ENCODE measurements at places on chromosomes 16 and 17. TPM values are rescaled to one million over a fixed set of nuclear protein-coding genes. Genes with fewer than 3 reads are reported as not detected.
A peak's percentile ranks its signal among the peaks of the same experiment; 100 is the strongest.

DNA sequence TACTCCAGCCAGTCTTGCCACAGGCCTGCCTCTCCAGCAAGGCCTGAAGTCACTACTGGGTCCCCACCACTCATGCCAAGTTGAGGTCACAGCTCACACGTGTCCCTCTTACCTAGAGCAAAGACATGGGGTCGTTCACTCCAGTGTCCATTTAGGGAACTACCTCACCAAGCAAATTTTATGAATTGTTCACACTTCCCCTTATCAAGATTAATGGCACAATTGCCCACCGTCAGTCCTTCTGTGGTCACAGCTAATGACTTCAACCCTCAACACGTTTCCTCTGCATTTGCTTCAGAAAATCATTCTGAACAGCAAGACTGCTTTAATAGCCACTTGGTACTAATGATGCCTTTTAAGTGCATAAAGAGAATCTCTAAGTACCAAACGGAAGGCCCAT lies 14.6 kb downstream of the IRX6 start:
- DNase-seq: no peak

GRCh38 chr16:85323230-85323960 lies 211.1 kb upstream of the CIBAR2 start:
- no peak for DNase-seq

GRCh38 chr17:59254742-59255141 lies 34.4 kb downstream of the GDPD1 start:
- no peak for DNase-seq

GRCh38 chr16:9348912-9349311 lies 257.5 kb downstream of the HAPSTR1 start:
- no peak for DNase-seq

DNA sequence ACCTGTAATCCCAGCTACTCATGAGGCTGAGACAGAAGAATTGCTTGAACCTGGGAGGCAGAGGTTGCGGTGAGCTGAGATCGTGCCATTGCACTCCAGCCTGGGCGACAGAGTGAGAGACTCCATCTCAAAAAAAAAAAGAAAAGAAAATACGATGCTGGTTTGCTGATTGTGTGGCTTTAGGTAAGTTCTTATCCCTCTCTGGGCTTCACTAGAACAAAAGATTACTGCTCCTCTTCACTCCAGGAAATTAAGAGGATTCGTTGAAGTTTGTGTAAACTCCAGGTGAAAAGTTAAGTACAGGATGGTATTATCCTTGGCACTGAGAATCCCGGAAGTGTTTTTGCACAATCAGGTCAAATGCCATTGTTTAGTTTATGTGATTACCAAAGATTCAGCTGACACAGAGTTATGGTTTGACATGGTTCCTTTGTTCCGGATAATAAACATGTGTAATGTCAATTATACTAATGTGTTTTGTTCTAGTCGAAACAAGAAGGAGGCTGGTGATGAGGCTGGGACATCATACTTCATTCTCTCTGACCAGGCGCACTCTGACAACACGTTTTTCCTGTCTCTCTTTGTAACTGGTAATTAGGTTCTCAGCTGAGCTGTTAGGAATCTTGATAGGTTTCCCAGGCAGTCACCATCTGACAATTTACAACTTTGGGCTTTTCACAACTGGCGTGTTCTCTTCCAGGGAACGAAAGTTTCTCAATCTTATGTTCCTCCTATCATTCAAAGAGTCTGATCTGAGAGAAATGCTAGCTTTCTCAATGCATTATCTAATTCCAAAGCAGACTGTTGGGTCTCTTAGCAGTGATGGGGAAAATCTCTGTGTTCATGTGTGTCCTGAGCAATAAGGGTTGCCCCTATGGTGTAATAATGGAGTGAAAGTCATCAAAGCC lies 10.8 kb upstream of the TAOK1 start:
- DNase-seq: no peak

DNA sequence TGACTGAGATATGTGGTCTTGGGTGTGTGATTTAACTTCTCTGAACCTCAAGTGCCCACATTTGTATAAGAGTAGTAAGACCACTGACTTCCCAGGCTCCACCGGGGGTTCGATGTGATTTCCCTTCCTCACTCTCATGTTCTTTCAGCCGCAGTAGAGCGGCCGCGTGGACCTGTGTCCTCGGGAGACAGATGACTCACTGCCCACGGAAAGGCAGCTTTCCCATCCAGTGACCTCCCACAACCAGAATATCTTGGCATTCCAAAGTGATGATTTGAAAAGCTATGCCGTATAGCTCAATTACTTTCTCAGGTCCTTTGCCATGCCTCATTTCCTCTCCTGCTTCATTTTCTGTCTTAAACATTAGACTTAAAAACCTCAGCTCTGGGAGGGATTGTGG lies 73.6 kb downstream of the IL21R start:
- peak; percentile 46 for DNase-seq

- peak; percentile 92 for DNase-seq
Observed at GRCh38 chr17:39200070-39200879, at the start of gene RPL19. Gene RPL19, plus strand, starts transcription at chr17:39200283. Its CDS starts 62 bp downstream, at chr17:39200345.

- DNase-seq: no peak
Observed at GRCh38 chr16:55515111-55515510, 6.2 kb downstream of the LPCAT2 start.

GRCh38 chr16:69754143-69754468 lies 620 bp downstream of the NOB1 start:
- no peak for DNase-seq

- DNase-seq: peak; percentile 43
Observed at GRCh38 chr17:82668024-82668630, 19.9 kb upstream of the WDR45B start.

DNA sequence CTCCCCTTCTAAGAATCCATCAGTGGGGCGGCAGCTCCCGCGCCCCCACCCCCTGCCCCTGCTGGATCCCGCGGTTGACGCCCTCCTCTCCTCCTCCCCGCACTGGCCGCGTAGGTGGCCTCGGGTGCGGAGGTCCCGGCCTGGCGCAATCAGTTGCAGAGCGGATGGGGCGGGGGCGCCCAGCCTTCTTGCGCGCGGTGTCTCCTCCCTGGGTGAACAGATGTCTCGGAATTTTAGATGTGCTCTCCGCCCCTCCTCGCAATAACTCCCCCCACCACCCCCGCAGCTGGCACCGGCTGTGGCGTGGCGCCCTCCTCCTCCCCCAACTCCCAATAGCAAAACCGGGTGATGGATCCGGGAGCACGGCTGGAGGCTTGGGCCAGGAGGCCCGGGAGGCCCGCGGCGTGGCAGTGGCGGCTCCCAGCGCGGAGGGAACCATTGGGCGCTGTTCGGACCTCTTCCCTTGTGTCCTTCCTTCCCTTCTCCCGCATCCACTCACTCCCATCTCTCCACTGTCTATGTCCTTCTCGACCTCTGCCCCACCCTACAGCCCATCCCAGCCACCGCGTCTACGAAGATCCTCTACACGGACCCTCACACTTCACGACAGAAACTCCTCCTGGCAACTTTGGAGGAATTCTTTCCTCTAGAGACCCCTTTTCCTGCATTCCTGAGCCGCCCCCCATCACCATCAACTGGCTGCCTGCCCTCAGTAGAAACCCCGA lies 11.0 kb downstream of the NEUROD2 start:
- DNase-seq: no peak

DNA sequence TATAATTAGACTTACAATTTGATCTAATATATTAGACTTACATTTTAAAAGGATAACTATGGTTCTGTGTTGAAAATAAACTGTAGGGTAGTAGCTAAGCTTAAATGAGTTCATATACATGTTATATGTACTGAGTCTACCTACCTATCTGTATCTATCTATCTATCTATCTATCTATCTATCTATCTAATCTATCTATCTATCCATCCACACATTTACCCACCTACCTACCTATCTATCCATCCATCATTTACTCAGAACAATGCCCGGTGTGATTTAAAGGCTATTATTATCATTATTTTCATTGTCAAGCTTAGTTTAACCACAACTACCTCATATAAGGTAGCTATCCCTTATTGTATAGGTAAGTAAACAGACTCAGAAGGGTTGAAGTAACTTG lies 7.0 kb downstream of the KRT10 start:
- no peak for DNase-seq

GRCh38 chr16:58336332-58337089 lies 41.7 kb upstream of the PRSS54 start:
- peak; percentile 80 for DNase-seq

- no peak for DNase-seq
Observed at GRCh38 chr17:2656283-2656682, 55.3 kb downstream of the CLUH start.

- no peak for DNase-seq
Observed at GRCh38 chr17:48873209-48873608, 19.4 kb upstream of the ATP5MC1 start.

DNA sequence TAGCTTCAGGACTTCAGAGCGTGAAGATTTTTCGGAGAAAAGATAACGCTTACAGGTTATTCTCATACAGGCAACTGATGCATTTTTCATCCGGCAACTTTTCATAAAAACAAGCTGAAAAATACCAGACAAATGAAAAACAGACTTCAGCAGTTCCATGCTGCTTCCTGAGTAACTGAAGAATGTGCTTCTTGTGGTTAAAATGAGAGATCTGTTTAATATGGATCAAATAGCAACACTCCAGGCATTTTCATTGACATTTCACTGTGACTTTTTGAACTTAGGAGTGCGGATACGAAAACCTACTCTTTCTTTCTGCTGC lies 705 bp upstream of the PITPNC1 start:
- no peak for DNase-seq

DNA sequence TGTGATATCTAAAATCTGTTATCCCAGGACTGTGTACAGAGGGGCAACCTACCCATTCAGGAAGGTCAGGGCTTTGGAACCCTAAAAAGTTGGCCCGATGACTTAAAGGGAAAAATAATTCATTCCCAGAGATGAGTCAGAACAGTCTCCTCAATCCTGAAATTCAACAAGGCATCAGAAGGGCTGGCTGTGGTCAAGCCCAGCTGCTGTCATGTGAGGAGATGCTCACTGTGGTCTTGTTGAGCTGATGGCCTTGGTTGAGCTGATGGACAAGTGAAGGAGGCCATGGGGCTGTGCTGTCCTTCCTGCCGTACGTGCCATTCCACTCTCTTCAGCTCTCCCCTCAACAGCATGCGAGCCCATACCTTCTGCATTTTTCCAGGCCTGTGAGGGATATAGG lies 20.9 kb upstream of the DRG2 start:
- no peak for DNase-seq

GRCh38 chr16:4859900-4860255 lies 12.6 kb downstream of the UBN1 start:
- no peak for DNase-seq

DNA sequence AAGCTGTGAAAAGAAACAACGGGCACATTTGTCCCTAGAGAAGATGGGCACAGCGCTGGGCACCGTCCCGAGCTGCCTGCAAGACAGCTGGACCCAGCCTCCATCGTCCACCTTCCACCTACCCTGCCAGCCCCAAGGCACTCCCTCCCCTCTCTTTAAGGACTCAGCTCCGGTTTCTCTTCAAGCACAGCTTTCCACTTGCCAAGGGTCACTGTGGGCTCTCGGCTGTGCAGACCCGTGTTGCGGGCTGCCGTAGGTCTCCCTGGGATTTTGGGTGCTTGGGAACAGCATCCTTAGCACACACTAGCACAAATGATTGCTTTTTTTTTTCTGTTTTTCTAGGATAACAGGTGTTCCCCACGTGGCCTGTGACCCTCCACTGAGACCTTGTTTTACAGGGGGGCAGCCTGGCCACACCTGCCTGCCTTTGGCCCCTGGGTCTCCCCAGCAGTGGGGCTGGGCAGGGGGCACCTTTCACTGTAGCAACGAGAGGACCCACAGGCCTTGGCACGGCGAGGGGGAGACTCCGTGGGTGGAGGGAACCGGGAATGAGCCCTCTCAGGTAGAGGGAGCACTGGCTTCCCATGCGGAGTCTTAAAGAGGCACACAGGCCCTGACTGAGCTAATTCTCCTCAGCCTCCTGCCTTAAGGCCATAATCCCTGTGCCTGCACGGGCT lies 1.4 kb downstream of the CHMP6 start:
- DNase-seq: no peak

GRCh38 chr17:49959183-49959935 lies 9.6 kb upstream of the DLX4 start:
- DNase-seq: no peak

GRCh38 chr17:74037320-74037719 lies 166.2 kb upstream of the RPL38 start:
- no peak for DNase-seq

- DNase-seq: no peak
Observed at GRCh38 chr17:74542166-74542565, 3.7 kb downstream of the CD300C start.

DNA sequence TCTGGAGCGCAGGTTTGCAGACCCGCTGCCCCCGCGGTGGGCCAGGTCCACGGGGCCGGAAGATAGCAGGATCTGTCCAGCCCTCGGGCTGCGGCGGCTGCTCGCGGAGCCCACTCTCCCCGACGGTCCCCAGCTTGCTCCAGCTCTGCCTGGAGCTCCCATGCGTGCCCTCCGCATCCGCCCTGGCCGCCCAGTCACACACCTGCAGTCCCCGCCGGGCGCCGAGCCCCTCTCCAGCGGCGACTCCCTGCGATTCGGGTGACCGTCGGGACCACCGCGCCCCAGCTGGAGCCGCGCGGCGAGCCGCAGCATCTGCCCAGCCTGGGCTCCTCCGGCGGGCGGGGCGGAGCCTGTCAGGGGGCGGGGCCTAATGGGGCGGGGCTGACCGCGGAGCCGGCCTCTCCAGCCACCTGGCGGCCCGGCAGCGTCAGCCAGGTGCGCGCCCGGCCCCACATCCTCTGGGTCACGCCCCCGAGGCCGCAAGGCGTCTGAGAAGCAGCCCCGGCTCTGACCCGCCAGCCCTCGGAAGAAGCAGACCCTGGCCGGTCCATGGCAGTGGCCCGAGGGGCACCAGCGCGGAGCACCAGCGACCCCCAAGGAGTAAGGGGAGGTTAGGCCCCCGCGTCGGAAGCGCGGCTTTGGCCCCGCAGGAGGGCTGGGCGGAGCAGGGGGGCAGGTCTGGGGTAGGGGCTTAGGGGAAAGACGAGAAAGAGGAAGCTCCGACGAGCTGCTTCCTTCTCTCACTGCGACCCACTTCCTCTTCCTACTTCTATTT lies at the start of gene PIK3R5:
Gene PIK3R5 (minus strand): TSS at position 314 of the 775 bp plus-strand sequence. CDS start 54,213 bp downstream, outside the sequence.
- peak; percentile 86 for DNase-seq

The HOXB7 gene
- total RNA-seq: 14.1 TPM

The GAST gene
- total RNA-seq: not detected

The CCL16 gene
- 1.9 TPM for total RNA-seq

The PRKCB gene
- 16.7 TPM for total RNA-seq

The GLTPD2 gene
- total RNA-seq: not detected

The EXOC3L1 gene
- 1.3 TPM for total RNA-seq

The MT1A gene
- 82.2 TPM for total RNA-seq

The KRT34 gene
- total RNA-seq: not detected

The CNTROB gene
- total RNA-seq: 18.3 TPM

The HOXB6 gene
- total RNA-seq: 16.8 TPM

The CES4A gene
- 5.5 TPM for total RNA-seq

The DHX58 gene
- total RNA-seq: 11.6 TPM

Measured in aorta (tissue), 5 donors.